Progenitor cell of endocrine pancreas (in vitro differentiated cells): ENCODE measurements at places on chromosomes 6 and 20.

GRCh38 chr6:131321589-131321988 is 186.3 kb downstream of the AKAP7 start:
- no peak for DNase-seq

- no peak for DNase-seq
These were observed 126.3 kb downstream of the COL12A1 start for GRCh38 chr6:75079589-75079988.

DNA sequence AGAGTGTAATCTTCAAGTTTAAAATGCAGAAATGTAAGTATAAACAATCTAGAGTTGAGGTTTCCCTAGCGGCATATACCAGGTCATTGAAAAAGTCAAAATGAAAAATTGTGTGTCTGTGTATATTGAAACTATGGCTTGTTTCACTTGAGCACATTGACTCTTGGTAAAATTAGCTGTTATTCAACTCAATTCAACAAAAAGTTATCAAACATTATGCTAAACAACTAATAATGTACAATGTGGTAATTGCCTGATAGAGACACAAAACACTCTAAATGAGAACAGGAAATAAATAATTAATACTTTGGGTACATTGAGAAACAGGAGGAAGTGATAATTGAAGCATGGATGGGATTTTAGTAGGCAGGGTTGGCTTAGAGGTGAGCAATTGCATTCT is 444.8 kb downstream of the CDKAL1 start:
- no peak for DNase-seq

GRCh38 chr20:57323034-57323433 is 6.6 kb upstream of the SPO11 start:
- DNase-seq: no peak

- no peak for DNase-seq
These were observed 25.1 kb upstream of the RFPL4B start for GRCh38 chr6:112321941-112322424.
